ENCODE measurements at places on chromosomes 1 and 21.

GRCh38 chr1:58249388-58249736 is 297.2 kb downstream of the OMA1 start:
- DNase-seq: no peak

DNA sequence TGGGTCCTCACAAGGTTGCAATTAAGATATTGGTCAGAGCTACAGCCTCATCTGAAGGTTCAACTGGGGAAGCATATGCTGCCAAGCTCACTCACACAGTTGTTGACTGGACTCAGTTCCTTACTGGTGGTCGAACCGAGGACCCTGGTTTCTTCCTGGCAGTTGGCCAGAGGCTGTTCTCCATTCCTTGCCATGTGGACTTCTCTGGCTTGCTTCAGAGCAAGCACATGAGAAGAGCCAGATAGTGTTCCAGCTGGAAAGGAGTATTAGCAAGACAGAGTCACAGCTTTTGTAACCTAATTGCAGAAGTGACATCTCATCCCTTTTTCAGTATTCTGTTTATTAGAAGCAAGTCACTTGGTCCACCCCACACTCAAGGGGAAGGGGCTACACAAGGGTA is 23.6 kb downstream of the POU2F1 start:
- DNase-seq: no peak

DNA sequence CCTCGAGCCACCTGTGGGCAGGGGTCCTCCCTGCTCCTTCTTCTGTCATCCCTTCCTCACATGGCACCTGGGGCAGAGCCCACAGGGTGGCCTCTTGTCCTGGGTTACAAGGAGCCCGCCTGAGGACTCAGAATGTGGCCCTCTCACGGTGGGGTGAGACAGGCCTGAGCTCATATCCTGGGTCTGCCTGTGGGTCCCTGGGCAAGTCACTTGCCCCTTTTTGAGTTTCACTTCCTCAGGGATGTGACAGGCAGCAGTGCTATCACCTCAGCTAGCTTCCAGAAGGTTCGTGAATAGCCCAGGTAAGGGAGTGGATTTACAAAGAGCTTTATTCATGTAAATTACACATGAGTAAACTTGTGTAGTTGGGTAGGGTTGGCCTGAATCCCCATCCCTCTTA is 33.5 kb downstream of the HTR6 start:
- DNase-seq: no peak

DNA sequence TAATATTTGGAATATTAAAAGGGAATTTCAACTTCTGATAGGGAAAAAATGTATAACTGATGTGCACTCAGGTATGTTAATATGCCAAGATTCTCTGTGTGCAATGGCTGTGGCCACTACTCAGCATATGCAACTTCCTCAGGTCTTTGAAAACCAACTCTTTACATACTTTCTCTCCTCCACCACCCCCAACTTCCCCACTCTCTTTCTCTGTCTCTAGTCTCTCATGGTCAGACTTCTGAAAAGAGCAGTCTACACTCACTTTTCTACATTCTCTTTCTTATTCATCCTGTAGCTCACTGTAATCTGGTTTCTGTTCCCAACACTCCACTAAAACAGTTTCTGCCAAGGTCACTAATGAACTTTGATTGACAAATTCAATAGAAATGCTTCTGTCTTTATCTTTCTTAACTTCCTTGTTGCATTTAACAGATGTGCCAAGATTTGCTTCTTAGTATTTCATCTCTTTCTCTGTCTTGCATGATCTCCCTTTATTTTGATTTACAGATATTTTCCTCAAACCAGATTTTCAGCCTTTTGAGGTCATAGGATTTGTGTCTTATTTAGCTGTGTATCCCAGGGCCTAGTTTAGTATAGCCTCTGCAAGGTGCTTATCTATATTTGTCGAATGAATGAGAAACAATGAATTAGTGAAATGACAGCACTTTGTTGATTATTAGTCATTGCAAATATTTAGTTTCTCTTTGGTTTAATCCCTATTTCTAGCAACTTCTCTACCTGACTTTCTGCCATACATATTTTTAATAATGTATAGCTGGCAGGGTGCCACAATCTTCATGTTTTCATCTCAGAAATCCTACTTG is 168.9 kb downstream of the LMO4 start:
- no peak for DNase-seq

GRCh38 chr1:9197186-9198099 is 37.1 kb upstream of the H6PD start:
- DNase-seq: no peak

- no peak for DNase-seq
These were observed 11.7 kb downstream of the ST3GAL3 start for GRCh38 chr1:43719063-43719462.

Data from fibroblast of lung (primary cell).